ENCODE measurements at places on chromosomes 2 and 18. TPM values are rescaled to one million over a fixed set of nuclear protein-coding genes. Genes with fewer than 3 reads are reported as not detected.

LIMS4 gene
- total RNA-seq, result 1.1 TPM

MC5R gene
- total RNA-seq, result not detected

HDHD2 gene
- total RNA-seq, result 23.1 TPM

AQP4 gene
- 2.1 TPM for total RNA-seq

NEB gene
- total RNA-seq, result 1.2 TPM

C2orf80 gene
- total RNA-seq, result not detected

METTL8 gene
- total RNA-seq, result 48.3 TPM
